ENCODE measurements at places on chromosomes 5 and 9. TPM values are rescaled to one million over a fixed set of nuclear protein-coding genes. Genes with fewer than 3 reads are reported as not detected.

Gene PCDHGA7
- 10.3 TPM for total RNA-seq

Gene FGF1
- total RNA-seq: 10.4 TPM

Gene CRB2
- total RNA-seq: not detected

Gene TNFAIP8
- total RNA-seq: 35.5 TPM

Gene PCDHB4
- total RNA-seq: 0.20 TPM

Gene CBY3
- total RNA-seq: not detected

Gene TAS2R1
- total RNA-seq: not detected

Gene TAF11L10
- not detected for total RNA-seq

Gene PNPLA7
- total RNA-seq: 2.0 TPM

Gene HMHB1
- total RNA-seq: not detected

Gene ZFP2
- total RNA-seq: 0.69 TPM

Gene OSMR
- 241 TPM for total RNA-seq

Gene SLC34A1
- not detected for total RNA-seq

Gene C9
- total RNA-seq: not detected

Gene ACER2
- 4.3 TPM for total RNA-seq

Gene SLC6A19
- total RNA-seq: not detected

Gene GGTA1
- 0.10 TPM for total RNA-seq

Gene CD14
- total RNA-seq: 4.8 TPM

Gene SOHLH1
- not detected for total RNA-seq

Gene ANKRD34B
- total RNA-seq: not detected

Gene CDH12
- total RNA-seq: not detected

Gene CDH10
- total RNA-seq: 2.4 TPM

Gene CDHR2
- not detected for total RNA-seq

Gene LMX1B
- total RNA-seq: under 0.01 TPM

Gene BTNL9
- total RNA-seq: not detected

Gene AMBP
- not detected for total RNA-seq

Gene GFI1B
- not detected for total RNA-seq

Gene IFNA2
- total RNA-seq: not detected

Gene IL13
- not detected for total RNA-seq

Gene IL17B
- 0.26 TPM for total RNA-seq

Gene SAXO1
- total RNA-seq: under 0.01 TPM

Gene PLPP1
- total RNA-seq: 79.8 TPM

Gene NACC2
- total RNA-seq: 38.3 TPM

Gene QRFP
- total RNA-seq: not detected

Gene CACNA1B
- 0.07 TPM for total RNA-seq

Gene SPINK7
- not detected for total RNA-seq

Gene CDC20B
- total RNA-seq: 0.07 TPM

Gene SLC36A2
- not detected for total RNA-seq

Gene IL3
- not detected for total RNA-seq

Gene CNTNAP3B
- total RNA-seq: 13.3 TPM

Gene GLDC
- 0.33 TPM for total RNA-seq

Gene GABRP
- total RNA-seq: not detected

Gene PCDHB13
- total RNA-seq: 0.59 TPM

Gene GZMA
- not detected for total RNA-seq

Gene STK32A
- 3.5 TPM for total RNA-seq

Gene NDUFAF2
- total RNA-seq: 10.0 TPM

Gene SPINK6
- total RNA-seq: not detected

Gene CER1
- total RNA-seq: not detected

Gene DAPK1
- total RNA-seq: 31.8 TPM
